ENCODE measurements at places on chromosomes 5 and 9.
A peak's percentile ranks its signal among the peaks of the same experiment; 100 is the strongest.

DNA sequence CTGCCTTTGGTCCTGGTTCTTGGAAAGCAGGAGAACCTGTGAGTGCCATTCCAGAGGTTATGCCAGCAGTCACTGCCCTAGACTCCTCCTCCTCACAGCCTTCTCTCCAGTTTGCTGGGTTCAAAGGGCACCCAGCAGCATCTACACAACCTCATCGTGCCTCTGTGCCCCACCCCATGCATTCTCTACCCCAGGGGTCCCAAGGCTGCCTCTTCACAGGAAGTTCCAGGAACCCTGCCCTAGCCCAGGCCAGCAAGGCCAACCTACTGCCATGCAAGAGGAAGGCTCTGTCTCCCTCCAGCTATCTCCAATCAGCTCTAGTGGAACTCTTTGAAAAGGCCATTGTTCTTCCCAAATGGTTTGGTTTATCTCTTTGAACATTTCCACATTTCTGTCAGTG is 21.2 kb downstream of the ENC1 start:
- no peak for DNase-seq

GRCh38 chr5:123359454-123360200 is 63.6 kb downstream of the CEP120 start:
- DNase-seq: peak; percentile 17

DNA sequence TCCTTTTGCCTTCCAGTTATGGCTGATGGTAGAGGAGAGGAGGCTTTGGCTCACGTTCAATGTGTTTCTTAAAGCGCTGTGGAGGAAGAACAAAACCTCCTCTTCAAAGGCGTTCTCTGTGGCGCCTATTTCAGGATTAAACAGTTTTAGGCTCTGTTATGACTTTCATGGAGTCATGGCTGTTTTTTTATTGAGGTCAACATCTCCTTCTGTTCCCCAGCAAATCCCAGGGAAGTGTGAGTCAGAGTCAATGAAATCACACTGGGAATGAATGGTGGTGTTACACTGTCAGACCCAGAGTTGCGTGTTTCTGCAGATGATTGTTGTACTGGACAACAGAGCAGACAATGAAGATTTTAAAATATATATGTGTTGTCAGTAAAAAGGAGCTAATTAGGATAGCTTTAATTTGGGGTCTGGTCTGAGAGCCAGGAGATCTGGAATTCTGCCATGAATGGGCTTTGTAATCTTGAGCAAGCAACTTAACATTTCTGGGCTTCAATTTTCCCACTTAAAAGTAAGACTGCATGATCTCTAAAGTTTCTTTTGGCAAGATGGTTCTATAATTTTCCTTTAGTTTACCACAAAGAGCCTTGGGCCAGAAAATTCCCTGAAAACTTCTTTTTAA is 240.7 kb downstream of the CSNK1G3 start:
- peak; percentile 91 for DNase-seq

DNA sequence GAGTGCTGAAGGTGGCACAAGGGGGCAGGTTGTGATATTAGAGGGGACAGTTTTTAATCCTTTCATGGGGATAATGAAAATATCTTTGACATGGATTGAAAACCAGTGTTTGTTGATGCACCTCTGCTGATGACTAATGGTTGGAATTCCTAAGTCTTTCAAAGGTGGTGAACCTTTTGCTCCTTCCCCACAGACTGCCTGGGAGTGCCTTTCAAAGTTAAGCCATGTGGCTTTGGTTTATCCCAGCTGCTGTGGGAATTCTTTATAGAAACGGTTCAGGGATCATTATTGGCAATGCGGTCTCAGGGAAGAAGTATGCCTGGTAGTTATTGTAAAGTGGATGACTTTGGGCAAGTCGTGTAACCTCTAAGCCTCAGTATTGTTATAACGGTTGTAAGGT is 45.7 kb downstream of the PIP5K1B start:
- no peak for DNase-seq

DNA sequence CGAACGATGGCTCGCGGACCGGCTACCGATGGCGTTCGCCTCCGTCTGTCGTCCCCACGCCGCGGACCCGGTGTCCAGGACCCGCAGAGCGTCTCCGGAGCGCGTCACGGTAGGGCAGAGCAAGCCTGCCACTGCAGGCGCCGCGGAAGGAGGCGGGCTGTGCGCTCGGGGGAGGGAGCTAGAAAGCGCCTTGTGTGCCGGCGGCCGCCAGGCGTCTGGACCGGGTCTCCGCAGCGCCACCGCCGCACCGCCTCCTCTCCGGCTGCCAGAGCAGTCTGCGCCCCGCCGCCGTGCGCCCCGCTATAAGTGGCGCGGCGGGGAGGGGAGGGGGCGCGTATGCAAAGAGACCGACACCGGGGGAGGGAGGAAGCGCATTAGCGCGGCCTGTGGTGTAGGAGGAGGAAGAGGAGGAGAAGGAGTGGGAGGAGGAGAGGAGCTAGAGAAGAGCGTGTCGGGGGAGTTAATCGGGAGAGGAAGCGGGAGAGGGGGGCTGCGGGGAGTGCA is at the start of gene ENC1:
Gene ENC1, minus strand, starts transcription at position 279 of the 504 bp plus-strand sequence. CDS start 4,243 bp downstream, outside the sequence.
- peak; percentile 94 for DNase-seq

- no peak for DNase-seq
These were observed 2.6 kb downstream of the CFAP90 start for GRCh38 chr5:7848296-7848695.

DNA sequence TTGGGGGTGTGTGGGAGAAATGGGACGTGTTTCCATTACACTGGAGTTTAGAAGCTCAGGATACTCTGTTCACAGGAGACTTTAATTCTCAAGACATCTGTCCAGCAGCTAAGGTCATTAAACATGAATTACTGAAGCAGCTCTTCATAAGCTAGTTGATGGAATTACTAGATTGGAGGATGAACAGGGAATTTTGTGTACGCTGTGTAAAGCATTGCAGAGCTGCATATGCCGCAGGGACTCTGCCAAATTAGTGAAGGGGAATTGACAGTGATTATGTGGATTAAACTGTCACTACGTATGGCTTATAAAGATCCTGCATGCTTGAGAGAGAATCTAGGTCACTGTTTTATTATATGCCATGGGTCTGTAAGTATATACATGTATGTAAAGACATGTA is 177.5 kb upstream of the TBC1D2 start:
- DNase-seq: no peak

- DNase-seq: peak; percentile 10
These were observed 253.5 kb upstream of the HAPLN1 start for GRCh38 chr5:83973925-83974815.

DNA sequence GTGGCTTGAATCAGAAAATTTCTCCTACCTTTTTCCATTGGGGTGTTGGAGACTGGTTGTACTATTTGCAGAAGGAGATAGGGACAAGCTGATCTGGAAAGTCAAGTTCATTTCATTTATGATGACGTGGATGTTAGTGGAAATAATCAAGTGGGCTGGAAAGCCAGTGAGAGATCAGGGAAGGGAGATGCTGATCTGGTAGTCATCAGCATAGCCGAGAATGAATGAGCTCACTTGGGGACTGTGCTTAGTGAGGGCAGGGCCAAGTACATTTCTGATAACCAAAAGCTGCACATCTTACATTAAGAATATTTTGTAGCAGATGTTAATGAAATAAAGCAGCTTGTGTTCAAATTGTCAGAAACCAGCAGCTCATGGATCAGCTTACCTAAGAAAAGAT is 12.1 kb downstream of the MAN2A1 start:
- no peak for DNase-seq

- peak; percentile 23 for DNase-seq
These were observed 1336.1 kb upstream of the CDH9 start for GRCh38 chr5:28374492-28374967.

GRCh38 chr9:17349831-17350230 is 215.0 kb downstream of the CNTLN start:
- DNase-seq: peak; percentile 72

GRCh38 chr5:42756606-42757601 is at the start of gene CCDC152:
CCDC152 (plus strand) TSS chr5:42756818; CDS start chr5:42759122, 2,304 bp downstream.
- peak; percentile 66 for DNase-seq

DNA sequence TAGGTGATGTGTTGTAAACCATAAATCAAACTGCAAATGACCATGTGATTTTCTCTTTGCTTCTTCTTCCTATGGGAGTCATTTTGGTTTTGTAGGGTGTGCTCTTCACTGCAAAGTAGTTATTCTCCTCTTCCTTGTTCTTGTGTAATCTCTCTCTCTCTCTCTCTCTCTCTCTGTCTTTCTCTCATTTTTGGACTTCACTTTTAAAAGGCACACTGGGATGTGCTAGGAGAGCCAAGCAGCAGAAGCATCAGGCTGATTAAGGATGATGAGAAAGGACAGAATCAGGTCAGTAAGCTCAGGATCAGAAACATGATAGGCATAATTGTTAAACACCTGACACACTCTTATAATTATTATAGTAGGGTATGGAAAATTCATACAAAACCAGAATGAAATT is 505.3 kb upstream of the ZNF608 start:
- no peak for DNase-seq

DNA sequence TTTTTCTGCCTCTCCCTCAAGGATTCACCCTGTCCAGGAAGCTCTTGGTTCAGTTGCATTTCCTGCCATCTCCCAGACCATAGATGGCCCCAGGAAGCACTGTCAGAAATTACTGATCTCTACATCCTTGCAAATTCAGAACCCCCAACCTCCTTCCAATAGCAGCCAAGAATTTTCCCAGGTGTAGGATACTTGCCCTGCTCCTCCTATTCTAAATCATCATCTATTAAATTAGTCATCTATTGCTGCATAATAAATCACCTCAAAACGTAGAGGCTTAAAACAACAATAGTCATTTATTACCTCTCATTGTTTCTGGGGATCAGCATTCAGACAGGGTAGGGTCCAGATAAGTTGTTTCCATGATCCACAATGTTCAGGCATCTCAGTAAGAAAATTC is 26.1 kb upstream of the ADRA1B start:
- no peak for DNase-seq

GRCh38 chr5:6220346-6221088 is 157.8 kb downstream of the MED10 start:
- no peak for DNase-seq

GRCh38 chr9:99305820-99306811 is 84.0 kb downstream of the SEC61B start:
- no peak for DNase-seq

DNA sequence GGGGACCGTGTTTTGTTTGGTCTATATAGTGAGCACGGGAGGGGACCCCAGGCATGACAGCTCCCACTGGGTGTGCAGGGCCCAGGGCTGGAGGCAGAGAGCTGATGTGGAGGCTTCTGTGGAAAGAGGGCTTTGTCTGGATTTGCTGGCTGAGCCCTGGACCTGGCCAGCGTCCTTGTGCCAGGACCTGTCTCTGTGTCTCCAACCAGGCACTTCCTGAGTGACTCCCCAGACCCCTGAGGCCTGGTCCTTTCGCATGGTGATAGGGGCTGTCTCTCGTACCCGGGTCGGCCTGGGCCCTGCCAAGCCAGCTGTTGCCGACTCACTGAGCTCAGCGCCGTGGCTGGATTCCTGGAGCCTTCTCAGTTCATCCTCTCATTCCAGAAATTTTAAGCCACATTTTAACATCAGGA is 77.6 kb downstream of the ADAMTS2 start:
- peak; percentile 46 for DNase-seq

DNA sequence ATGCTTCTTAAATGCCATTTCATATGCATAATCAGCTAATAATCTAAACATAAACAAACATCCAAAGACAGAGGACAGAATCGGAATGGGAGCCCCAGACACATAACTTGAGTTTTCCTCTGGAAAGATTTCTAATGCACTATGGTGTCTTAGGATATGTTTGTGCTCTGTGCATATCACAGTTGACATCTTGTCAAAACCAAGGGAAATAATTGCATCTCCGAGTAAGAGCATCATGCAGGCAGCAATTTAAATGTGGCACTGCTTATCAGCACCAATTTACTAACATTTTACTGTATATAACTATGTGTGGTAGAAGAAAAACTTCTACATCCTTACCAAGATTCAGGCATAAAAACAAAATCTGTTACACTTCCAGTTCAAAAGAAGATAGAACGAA is 217.9 kb downstream of the GLIS3 start:
- DNase-seq: no peak

GRCh38 chr5:161847941-161848391 is at the start of gene GABRA1:
GABRA1 (plus strand) TSS chr5:161848120; CDS start chr5:161850811, 2,691 bp downstream.
- DNase-seq: no peak

DNA sequence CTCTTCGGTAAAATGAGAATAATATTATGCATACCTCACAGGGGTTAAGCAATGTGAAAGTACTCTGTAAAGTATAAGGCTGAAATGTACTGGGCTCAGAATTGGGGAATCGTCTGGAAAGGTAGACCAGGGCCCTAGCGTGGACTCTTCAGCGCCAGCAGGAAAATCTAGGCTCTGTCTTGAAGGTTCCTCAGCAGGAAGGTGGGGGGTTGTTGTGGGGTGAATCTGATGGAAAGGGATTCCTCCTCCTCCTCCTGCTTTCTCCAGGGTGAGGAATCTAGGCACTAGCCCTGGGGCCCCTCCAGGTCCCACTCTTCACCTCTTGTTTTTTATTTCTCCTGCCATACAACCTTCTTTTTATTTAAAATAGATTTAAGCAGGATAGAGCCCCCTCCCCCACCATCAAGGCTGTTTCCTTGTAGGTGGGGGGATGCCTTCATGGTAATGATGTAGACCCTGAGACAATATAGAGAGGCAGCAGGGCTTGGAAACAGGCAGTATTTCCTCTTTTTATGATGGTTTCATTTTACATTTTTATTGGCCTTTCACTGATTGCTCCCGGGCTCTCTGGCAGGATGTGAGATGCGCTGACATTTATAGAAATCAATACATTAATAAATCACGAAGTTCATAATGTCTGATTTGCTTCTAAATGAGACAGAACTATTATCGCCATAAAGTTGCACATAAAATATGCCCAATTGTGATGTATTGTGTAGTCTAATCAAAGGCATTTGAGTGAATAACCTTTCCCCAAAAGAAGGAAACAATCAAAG is 78.9 kb upstream of the GABRP start:
- DNase-seq: no peak

DNA sequence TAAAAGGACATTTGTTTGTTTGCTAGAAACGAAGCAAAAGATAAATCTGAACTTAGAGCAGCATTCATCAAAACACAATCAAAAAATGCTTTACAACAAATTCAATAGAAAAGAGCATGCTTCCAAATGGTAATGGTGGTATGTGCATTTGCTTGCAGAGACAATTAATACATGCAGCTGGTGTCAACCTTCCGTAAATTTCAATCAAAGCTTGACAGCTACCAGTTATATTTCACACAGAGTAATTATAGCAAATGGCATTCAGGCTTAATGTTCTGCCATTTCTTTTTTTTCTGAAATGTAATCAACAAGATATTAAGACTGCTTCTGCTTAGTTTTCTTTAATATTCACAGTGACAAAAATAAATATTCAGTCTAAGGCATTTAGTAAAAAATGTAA is 90.6 kb downstream of the AUH start:
- no peak for DNase-seq

DNA sequence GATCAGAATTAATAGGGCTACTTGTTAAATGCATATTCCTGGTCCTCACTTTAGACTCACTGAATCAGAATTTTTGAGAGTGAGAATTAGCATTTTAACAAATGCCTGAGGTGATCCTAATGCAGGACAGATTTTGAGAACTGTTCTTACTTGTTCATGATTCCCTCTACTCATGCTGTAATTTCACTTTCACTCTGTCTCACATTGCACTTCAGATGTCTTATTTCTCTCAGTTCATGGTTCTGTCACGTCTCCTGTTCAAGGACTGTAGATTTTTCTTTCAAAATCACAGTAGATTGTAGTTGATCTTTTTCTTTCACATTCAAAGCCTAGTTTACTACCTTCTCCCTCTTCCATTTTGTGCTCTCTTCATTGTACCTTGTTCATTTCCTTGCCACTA is 54.3 kb downstream of the ADGRV1 start:
- no peak for DNase-seq

- DNase-seq: no peak
These were observed 1.6 kb upstream of the TMED9 start for GRCh38 chr5:177590406-177590805.
